ENCODE measurements at places on chromosomes 4 and X.
A peak's percentile ranks its signal among the peaks of the same experiment; 100 is the strongest.

DNA sequence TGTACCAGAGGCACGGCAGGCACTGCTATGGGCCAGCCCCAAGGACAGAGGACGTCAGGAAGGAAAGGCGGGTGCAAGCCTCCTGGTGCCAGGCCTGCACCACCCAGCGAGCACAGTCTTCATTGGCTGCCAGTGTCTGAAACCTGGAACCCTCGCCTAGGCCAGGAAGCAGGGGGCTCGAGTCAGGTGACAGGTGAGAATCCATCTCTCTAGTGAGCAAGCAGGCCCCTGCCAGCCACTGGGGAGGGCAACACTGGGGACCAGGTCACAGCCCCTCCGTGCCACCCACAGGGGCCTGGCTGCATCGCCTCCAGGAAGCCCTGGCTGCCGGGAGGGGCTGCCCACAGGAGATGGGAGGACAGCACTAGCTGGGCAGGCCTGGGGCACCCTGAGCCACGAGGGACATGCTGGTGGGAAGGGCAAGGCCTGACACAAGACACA, 6.9 kb upstream of the HAUS3 start:
- DNase-seq: no peak

DNA sequence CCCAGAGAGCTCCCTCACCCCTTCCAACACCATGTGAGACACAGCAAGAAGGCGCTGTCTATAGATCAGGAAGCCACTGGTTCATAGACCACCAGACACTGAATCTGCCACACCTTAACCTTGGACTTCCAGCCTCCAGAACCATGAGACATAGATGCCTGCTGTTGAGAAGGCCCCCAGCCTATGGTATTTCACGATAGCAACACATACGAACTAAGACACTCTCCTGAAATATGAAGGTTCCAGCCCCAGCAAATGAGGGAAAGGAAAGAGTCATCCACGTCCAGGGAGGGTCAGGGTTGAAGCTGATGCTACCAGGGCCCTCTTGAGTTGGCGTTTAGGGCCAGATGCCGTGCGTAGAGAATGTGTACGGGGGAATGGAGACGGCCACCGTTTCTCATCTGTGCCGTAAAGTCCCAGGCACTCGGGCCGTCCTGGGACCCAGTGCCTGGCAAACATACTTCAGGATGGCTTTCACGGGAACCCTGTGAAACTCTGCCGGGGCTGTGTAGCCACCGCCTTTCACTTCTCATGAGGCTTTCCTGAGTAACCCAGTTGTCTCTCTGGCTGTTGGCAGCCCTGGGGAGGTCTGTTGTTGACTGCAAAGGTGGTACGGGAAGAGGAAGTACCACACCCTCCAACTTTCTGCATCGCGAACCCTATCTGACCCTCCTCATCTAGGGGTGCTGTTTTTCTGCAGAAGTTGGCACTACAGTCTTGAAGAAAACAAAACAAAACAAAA, 17.7 kb upstream of the P2RY8 start:
- peak; percentile 81 for DNase-seq

GRCh38 chrX:51144828-51145442, 187.7 kb upstream of the NUDT10 start:
- peak; percentile 5 for DNase-seq

- DNase-seq: no peak
Observed at GRCh38 chr4:6907658-6908191, 1.9 kb upstream of the TBC1D14 start.

DNA sequence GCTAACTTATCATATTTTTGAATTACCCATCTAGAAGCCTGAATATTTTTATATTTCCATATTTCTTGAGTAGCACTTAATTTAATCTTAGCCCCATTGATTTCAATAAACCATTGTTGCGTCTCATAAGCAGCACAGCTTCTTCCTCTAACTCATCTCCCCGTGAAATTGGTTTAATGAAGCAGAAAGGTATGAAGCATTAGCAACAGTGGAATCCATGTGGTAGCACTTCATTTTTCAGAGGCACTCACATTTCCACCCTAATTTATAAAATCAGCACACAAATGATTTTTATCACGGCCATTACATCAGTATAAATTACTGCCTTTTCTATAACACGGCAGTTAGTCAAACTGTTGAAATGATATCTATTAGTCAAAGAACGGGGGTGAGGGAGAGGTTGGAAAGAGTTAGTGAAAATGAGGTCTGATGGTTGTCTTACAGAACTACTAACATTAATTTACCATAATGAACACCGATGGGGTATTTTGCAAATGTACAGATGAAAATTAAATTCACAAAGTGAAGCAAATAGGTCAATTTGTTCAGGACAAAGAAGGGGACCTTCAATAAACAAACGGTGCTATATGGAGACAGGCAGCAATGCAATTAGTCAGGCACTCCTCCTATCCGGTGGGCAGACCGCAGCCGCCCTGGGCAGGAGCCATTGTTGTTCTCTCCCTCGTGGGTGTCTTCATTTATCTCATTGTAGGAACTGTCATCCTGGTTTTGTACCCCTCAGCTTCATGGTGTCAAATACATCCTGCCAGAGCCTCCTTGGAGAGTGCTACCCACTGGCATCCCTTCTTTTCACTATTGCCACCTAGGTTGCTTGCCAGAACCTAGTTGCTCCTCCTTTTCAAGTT, 205.7 kb downstream of the SOX3 start:
- DNase-seq: no peak

DNA sequence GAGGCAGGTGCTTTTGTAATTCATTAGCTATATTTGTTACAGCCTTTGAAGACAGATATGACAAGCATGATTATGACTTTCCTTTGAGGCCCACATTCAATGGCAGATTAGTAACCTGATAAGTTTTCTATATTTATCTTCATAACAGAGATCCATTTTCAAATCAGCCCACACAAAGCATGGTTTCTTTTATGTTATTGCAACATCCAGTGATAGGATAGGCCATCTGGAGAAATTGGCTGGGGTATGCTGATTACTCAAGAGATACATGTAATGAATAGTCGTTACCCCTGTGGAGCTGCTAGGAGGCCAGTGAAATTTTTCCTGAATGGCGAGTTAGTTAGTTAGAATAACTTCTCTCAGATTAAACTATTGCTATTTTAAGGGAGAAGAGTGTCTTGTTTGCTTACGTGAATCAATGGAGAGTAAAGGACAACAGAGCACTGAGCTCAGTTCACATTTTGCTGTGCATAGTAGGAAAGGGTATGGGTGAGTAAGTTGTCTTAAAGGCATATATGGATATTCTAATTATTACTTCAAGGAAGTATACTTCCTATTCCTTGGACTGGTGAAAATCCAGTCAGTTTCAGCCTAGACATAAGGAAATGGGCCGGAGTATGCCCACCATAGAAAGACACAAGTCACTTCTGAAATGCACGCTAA, 79.2 kb upstream of the DKK2 start:
- no peak for DNase-seq

- no peak for DNase-seq
Observed at GRCh38 chrX:39532761-39533160, 565.0 kb downstream of the BCOR start.

DNA sequence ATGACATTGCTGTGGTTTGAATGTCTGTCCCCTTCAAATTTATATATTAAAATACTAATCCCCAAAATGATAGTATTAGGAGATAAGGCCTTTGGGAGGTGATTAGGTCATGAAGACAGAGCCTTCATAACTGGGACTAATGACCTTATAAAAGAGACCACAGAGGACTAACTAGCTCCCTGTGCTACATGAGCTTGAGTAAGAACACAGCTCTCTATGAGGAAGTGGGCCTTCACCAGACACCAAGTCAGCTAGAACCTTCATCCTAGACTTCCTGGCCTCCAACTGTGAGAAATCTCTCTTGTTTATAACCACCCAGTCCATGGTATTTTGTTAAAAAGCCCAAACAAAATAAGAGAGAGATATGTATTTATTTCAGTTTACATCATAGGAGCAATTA, 242.2 kb upstream of the CTSO start:
- no peak for DNase-seq
